GM23248 (cell line): ENCODE measurements at places on chromosomes 12 and 14. TPM values are rescaled to one million over a fixed set of nuclear protein-coding genes. Genes with fewer than 3 reads are reported as not detected.

- peak; percentile 35 for DNase-seq
- no peak overlapping the region for H3K27ac ChIP-seq
- H3K27me3 ChIP-seq = no peaks in the 10 kb centered on the region
- H3K36me3 ChIP-seq = no peaks in the 10 kb centered on the region
- no peaks in the 10 kb centered on the region for H3K4me1 ChIP-seq
Observed at GRCh38 chr14:49303946-49304516, 282.1 kb downstream of the RPS29 start.

- H3K27ac ChIP-seq = no peak overlapping the region
- no peak for DNase-seq
- no peak overlapping the region for H3K4me3 ChIP-seq
- no peaks in the 10 kb centered on the region for H3K4me1 ChIP-seq
Observed at GRCh38 chr12:91744597-91744996, 401.0 kb downstream of the BTG1 start.

DNA sequence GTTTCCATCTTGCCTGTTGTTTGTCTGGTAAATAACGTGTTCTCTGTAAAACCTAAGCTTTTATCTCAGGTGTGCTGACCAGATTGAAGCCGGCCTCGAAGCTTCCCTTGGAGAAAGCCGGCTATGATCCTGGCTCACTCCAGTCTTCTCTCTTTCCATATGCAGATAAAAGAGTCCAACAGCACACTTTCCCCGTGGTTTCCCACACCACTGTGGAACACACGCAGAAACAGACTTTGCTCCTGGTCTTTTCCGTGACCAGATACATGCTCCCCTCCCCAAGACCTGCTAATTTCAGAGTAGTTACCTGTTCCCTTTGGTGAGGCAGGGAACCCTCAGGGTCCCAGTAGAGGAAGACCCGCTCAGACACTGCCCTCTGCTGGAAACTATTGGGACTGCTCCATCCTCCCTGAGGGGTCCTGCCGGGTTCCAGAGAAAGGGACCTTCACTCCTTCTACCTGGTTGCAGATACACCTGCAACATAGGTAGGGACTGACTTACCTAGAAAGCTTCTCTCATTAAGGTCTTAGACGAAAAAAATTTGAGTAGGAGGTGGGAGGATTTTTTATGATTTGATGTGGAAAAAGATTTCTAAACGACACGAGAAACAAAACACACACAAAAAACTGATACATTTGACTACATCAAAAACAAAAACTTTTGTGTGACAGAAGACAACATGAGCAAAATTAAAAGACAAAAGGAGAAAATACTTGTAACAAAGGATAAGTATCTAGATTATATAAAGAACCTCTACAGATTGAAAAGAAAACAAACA is 415.4 kb upstream of the CCDC196 start:
- no peaks in the 10 kb centered on the region for H3K27me3 ChIP-seq
- H3K27ac ChIP-seq = no peak overlapping the region
- H3K4me1 ChIP-seq = peaks cover 23% of the 10 kb centered on the region
- no peaks in the 10 kb centered on the region for H3K36me3 ChIP-seq

- no peaks in the 10 kb centered on the region for H3K4me1 ChIP-seq
- H3K36me3 ChIP-seq = no peaks in the 10 kb centered on the region
- DNase-seq = no peak
- no peak overlapping the region for H3K4me3 ChIP-seq
- H3K27ac ChIP-seq = no peak overlapping the region
Observed at GRCh38 chr12:9363145-9363544, 154.9 kb upstream of the PZP start.

GRCh38 chr12:81759190-81760051 is at the start of gene PPFIA2:
TSS of gene PPFIA2 (minus strand) at chr12:81759350.
- H3K4me3 ChIP-seq = peak within 1 kb of the TSS; percentile 72
- peak; percentile 42 for DNase-seq
- peaks cover 39% of the 10 kb centered on the region for H3K27me3 ChIP-seq
- H3K27ac ChIP-seq = no peak within 1 kb of the TSS

DNA sequence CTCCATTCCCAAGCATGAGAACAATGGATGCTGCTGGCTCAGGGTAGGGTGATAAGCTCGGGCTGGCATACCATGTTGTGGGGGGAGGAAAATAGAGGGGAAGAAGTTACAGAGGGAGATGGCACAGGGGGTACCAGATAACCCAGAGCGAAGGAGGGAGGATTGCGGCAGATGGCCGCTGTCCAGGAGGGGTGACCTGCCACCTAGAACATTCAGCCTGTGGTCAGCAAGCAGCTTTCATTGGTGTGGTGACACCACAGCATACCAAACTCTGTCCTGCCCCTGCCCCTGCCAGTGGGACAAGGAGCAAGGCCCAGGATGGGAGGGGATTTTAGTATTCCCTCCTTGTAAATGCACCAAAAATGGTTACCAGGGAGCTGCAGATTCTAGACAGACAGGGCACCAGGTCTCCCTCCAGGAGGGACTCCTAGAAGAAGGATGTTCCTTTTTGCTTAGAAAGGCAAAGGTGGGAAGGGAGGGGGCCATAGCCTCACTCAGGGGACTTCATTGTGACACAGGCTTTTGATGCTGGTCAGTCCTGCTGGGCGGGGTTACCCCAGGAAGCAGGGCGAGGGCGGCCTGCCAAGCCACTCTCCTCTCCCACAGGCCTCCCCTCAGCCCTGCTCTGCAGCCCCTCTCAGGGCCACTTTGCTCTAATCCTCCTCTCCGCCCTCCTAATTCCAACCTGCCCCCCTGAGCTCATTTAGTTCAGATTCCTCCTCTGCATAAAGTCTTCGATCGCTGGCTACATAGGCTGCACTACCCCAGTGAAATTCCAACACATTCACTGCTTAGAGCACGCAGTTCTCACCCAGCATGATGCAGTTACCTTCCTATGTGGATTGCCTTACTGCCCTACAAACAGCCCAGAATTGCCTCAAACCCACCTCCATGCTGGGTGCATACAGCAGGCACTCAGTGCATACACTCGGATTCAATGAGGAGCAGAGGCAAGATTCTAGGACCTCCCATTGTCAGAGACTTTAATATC is 36.0 kb upstream of the PLEKHG6 start:
- no peak overlapping the region for H3K4me3 ChIP-seq
- H3K4me1 ChIP-seq = peaks cover 6% of the 10 kb centered on the region
- no peaks in the 10 kb centered on the region for H3K36me3 ChIP-seq
- no peak for DNase-seq
- H3K27ac ChIP-seq = no peak overlapping the region
- 0 out of 2 replicates have a peak, but pooled peaks cover 3% of the 10 kb centered on the region for H3K27me3 ChIP-seq

DNA sequence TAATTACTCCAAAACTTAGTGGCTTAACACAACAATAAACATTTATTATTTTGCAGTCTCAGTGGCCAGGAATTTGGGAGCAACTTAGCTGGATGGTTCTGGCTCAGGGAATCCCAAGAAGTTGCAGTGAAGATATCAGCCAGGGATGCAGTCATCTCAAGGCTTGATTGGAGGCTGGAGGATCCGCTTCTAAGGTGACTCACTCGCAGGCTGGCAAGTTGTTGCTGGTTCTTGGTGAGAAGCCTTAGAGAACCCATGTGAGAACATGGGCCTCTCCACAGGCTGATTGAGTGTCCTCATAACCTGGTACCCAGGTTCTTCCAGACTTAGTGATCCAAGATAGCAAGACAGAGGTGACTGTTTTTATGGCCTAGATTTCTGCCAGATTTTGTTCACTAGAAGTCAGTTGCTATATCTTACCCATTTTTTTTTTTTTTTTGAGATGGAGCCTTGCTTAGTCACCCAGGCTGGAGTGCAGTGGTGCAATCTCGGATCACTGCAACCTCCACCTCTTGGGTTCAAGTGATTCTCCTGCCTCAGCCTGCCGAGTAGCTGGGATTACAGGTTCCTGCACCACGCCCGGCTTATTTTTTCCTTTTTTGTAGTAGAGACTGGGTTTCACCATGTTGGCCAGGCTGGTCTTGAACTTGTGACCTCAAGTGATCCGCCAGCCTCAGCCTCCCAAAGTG is 32.5 kb downstream of the BRMS1L start:
- H3K4me3 ChIP-seq = no peak overlapping the region
- H3K4me1 ChIP-seq = no peaks in the 10 kb centered on the region
- peak; percentile 63 for DNase-seq
- 0 out of 2 replicates have a peak, but pooled peaks cover 6% of the 10 kb centered on the region for H3K36me3 ChIP-seq

DNA sequence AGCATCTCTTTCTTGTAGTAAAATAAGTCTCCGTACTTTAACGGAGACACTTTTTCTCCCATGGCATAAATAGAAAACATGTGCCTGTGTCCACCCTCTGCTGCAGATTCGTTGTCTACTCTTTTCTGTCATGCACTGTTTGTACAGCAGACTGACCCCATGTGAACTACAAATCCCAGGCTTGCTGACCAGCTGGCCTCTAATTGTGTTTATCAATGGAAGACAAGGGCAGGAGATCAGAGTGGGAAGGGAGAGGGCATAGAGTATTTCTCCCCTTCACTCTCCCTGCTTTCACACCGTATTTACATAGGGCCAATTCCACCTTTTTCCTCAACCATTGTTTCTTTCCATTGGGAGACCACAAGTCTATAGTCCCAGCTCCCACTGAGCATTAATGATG is 31.0 kb upstream of the TMTC2 start:
- H3K27ac ChIP-seq = no peak overlapping the region
- no peaks in the 10 kb centered on the region for H3K27me3 ChIP-seq
- no peaks in the 10 kb centered on the region for H3K36me3 ChIP-seq
- no peak for DNase-seq
- no peak overlapping the region for H3K4me3 ChIP-seq

- DNase-seq = no peak
- no peak overlapping the region for H3K27ac ChIP-seq
- H3K4me1 ChIP-seq = no peaks in the 10 kb centered on the region
- no peaks in the 10 kb centered on the region for H3K36me3 ChIP-seq
- no peaks in the 10 kb centered on the region for H3K27me3 ChIP-seq
- no peak overlapping the region for H3K4me3 ChIP-seq
Observed at GRCh38 chr14:100321473-100322137, 1.5 kb upstream of the SLC25A47 start.

DNA sequence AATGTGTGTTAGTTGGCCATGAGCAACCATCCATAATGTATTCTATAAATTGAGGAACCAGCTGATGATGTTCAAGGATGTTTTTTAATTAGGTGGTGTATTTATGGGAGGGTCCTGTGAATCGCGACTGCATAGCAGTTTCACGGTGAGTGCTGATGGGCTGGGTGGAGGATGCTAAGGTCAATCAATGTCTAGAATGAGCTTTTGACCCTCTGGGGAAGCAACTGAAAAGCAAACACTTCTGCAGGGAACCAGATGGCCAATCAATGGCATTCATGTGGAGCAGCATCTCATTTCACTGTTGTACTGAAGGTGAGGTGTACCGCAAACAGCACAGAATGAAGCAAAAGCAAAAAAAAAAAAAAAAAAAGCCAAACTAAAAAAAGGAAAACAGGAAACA is 676.1 kb upstream of the TMEM132C start:
- H3K36me3 ChIP-seq = no peaks in the 10 kb centered on the region
- no peak overlapping the region for H3K4me3 ChIP-seq
- DNase-seq = no peak

DNA sequence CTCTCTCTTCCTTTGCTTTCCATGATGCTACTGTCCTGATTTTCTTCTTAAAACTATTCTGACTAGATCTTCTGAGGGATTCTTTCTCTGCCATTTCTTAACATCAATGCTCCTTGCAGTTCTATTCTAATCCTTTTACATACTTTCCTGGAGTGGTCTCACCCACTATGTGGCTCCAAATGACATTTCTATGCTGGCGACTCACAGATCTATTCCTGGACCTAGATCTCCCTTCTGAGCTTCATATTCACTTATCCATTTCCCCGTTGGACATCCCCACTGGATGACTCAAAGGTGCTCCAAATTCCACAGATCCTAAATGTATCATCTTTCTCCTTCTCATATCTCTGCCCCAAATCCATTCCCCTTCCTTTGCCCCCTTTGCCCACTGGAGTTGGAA is 4.1 kb downstream of the TEP1 start:
- peaks cover 19% of the 10 kb centered on the region for H3K4me1 ChIP-seq
- peaks cover 30% of the 10 kb centered on the region; the same call in 1 of the 2 replicates for H3K36me3 ChIP-seq
- H3K27me3 ChIP-seq = no peaks in the 10 kb centered on the region

- DNase-seq = no peak
- H3K36me3 ChIP-seq = no peaks in the 10 kb centered on the region
- no peak overlapping the region for H3K27ac ChIP-seq
- no peaks in the 10 kb centered on the region for H3K27me3 ChIP-seq
- no peaks in the 10 kb centered on the region for H3K4me1 ChIP-seq
Observed at GRCh38 chr12:19608039-19608438, 168.7 kb downstream of the AEBP2 start.

- H3K4me1 ChIP-seq = peaks cover 28% of the 10 kb centered on the region
- peak overlapping the region; percentile 63 for H3K27ac ChIP-seq
- DNase-seq = peak; percentile 80
- no peaks in the 10 kb centered on the region for H3K36me3 ChIP-seq
Observed at GRCh38 chr14:63178912-63179311, 25.3 kb upstream of the RHOJ start.

DNA sequence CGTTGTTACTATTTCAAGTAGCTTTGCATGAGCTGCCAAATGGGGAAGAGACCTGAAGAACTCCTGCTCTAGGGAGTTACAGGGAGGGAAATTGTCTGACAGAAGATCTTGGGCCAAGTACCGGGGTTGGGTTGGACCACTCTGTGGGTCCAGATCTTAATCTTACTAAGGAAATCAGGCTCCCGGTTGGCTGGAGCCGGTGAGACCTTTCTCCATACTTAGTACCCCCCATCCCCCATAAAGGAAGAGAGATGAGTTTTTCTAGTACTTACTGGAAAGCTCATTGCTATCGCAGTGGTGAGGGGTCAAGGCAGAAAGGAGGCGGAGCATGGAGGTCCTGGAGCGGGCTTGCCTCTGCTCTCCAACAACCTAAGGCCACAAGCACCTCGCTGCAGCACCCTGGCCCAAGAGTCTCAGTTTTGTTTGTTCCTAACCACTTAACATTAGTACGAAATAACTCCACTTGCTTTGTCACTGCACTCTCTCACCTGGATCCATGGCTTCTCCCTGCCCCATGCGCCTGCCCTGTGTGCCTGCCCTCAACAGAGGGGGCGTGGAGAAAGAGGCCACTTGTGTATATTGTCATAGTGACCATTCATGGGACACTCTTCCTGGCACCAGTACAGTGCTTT is 6.8 kb upstream of the UNC119B start:
- no peak overlapping the region for H3K4me3 ChIP-seq
- H3K27me3 ChIP-seq = no peaks in the 10 kb centered on the region

DNA sequence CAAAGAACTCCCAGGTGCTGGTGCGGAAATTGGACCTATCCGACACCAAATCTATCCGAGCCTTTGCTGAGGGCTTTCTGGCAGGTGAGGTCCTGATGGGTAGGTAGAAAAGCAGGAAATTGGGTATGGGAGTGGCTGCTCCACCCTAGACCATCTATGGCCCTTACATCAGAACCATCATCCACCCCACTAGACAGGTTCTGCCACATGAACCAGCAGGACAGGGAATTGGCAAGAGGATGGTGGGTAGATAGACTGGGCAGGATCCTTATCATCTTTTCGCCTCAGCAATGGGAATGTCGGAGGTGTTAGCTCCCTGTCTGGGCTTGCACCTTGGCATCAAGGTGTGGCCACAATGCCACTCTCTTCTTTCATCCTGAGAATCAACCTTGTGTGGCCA is 23.5 kb downstream of the RDH12 start:
- no peak overlapping the region for H3K4me3 ChIP-seq
- no peaks in the 10 kb centered on the region for H3K36me3 ChIP-seq
- H3K27ac ChIP-seq = no peak overlapping the region
- H3K27me3 ChIP-seq = peaks cover 74% of the 10 kb centered on the region
- DNase-seq = no peak
- H3K4me1 ChIP-seq = no peaks in the 10 kb centered on the region

- no peaks in the 10 kb centered on the region for H3K27me3 ChIP-seq
- H3K36me3 ChIP-seq = no peaks in the 10 kb centered on the region
- peaks cover 5% of the 10 kb centered on the region; the same call in 1 of the 2 replicates for H3K4me1 ChIP-seq
- no peak overlapping the region for H3K27ac ChIP-seq
- DNase-seq = no peak
Observed at GRCh38 chr12:132148368-132149045, 4.2 kb downstream of the NOC4L start.

Gene SCNN1A
- 0.76 TPM in 1 of 2 replicates, not detected in the other for total RNA-seq

Gene TEX22
- 0.13 and 0.43 TPM in 2 replicates for total RNA-seq
